SJCRH30 (cell line): ENCODE measurements at places on chromosomes 5 and 9.

- DNase-seq, result no peak
Observed at GRCh38 chr5:32461441-32462120, 17.0 kb upstream of the ZFR start.

DNA sequence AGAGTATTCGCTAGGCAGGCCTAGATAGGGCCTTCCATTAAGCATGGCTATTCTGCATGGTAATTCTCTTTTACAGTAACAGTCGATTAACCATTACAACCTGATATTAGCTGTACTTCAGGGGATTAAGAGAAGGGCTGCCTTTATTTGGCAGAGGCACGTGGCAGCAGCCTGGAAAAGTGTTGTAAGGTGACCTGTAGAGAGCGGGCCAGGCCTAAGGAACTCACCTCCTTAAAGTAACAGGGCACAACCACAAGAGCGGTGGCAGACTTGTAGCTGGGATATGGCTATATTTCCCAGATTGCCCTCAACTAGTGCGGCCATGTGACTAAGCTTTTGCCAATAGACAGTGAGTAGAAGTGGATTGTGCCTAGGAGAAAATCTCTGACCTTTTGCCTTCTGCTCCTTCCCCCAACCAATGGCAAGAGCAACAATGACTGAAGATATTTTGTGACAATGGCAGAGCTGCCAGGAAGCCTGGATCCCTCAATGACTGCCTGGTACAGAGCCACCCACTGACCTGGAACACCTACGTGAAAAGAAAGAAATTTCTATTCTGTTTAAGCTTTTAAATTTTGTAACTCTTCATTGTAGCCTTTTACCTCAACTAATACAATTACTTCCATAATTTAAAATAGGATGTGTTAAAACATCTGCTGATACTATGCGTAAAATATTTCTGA, 18.9 kb upstream of the ANKRD34B start:
- DNase-seq, result no peak

DNA sequence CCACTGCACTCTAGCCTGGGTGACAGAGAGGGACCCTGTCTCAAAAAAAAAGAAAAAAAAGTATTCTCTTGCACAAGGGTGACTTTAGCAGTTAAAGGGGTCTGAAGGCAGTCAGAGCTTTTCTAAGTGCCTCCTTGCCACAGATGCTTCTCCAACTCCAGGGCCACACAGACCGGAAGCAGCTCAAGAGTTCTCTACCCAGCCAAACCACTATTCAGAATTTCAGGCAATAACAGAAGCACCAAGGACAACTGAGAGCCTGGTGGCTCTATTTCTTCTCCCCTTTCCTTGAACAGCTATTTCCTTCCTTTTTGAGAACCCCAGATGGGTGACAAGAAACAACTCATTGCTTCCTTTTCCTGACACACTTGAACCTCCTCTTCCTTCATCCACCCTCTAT, 2.2 kb downstream of the FAM219A start:
- DNase-seq, result no peak

- DNase-seq, result no peak
Observed at GRCh38 chr9:14398473-14398872, 84.5 kb upstream of the NFIB start.

DNA sequence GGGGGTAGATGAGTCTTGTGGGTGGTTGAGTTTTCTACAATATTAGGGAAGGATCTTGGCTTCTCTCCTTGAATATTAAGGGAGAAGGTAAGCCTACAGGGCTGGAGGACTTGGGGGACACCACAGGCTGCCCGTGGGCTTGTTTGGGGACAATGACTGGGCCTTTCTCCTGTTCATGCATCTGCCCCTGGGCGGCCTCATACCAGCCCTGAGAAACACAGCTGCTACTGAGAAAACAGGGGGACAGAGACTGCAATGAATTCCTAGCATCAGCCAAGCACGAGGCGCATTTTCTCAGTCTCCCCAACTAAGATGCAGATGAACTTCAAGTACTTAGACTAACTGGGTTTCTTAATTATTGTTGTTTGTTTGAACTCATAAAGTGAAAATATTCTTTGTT, 24.6 kb downstream of the C5orf58 start:
- DNase-seq, result no peak

GRCh38 chr9:1910269-1910811, 104.8 kb upstream of the SMARCA2 start:
- DNase-seq, result no peak

- DNase-seq, result peak; percentile 53
Observed at GRCh38 chr5:139422307-139422893, 16.9 kb downstream of the DNAJC18 start.

- no peak for DNase-seq
Observed at GRCh38 chr5:96141749-96142148, 180.1 kb upstream of the ELL2 start.

DNA sequence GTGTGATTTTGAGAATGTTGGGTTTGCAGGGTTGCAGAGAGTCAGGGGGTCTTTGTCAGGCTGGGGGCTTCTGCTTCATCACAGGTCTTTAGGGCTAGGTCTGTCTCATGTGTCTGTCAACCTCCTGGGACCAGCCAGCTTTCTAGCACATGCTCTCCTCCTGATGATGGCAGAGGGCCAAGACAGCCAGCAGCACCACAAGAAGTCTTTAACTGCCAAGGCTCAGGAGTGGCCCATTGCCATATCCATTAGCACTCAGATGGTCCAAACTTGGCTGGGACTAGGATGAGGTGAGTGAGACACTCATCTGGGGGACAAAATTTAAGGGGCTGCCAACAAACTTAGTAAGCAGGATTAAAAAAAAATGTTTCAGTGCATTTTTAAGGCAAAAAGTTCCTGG, 384.2 kb upstream of the CDH10 start:
- peak; percentile 0 for DNase-seq

- DNase-seq, result no peak
Observed at GRCh38 chr5:13606051-13606450, 338.4 kb downstream of the DNAH5 start.

DNA sequence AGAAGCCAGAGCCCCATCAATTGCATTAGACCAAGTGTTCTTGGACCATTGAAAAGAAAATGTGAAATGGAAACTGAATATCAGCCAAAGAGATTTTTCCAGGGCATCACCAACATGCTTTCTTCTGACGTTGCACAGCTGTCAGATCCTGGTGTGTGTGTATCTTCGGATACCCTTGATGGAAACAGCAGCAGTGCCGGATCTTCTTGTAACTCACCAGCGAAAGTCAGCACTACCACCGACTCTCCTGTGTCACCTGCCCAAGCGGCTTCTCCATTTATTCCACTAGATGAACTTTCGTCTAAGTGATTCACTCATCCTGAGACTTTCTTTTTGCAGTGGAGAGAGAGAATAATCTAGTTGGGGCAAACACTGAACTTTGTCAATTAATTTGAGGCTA, 75.7 kb downstream of the PIP5K1B start:
- peak; percentile 30 for DNase-seq

GRCh38 chr5:142095035-142095434, 13.5 kb upstream of the NDFIP1 start:
- no peak for DNase-seq

DNA sequence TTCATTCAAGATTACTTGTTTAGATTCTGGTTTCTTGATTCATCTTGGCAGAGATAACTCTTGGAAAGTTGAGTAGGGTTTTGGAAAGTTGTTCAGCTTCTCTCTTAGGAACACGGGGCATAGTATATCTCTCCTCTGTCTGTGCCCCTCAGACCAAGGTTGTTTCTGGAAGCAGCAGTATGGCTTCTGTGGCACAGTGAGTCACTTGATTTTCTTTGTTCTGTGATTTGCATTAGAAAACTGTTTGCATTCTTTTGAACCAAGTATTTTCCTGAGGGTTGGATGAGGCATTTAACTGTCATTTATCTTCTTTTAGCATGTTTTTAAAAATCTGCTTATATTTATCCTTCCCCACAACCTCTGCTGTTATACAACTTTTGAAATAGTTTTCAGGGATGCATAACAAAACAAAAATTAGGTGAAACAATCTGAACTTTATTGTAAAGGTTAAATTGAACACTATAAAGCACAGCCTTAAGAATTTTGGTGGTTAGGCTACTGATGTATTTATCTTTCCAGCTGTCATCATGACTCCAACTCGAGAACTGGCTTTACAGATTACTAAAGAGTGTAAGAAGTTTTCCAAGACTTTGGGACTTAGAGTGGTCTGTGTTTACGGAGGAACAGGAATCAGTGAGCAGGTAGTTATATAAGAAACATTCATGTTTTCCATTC, 26.5 kb downstream of the DDX46 start:
- DNase-seq, result no peak

- DNase-seq, result peak; percentile 50
Observed at GRCh38 chr5:83077662-83078261, 415 bp downstream of the XRCC4 start.

DNA sequence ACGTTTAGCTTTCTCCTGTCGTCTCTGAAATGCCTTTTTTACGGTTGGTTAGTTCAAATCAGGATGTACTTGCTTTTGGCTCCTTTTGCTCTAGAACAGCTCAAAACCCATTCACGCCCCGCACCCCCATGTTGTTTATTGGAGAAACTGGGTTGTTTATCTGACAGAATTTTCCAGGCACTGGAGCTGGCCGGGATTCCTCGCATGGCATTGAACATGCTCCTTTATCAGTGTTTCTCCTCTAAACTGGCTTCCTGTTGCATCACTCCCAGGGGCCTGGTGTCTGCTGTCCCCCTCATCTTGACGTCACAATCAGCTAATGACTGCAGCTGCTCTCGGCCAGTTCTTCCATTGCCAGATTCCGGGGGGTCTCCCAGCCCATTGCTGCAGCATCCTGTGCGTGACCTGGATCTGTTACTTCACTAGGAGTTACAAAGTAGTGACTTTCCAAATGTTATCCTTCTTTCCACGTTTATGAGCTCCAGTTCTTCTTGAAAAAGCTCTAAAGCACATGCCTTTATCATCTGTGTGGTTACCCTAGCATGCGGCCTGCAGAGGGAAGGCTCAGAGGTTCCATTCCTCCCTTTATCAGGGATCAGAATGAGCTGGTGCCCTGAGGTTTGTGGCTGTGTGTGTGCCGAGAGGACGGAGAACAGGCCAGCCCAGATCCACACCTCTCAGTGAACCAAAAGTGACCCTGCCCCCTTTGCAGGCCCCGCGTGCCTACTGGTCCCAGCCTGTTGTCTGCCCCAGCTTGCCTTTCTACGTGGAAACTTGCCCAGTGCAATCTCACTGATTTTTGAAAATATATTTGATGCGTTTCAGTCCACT, 27.5 kb downstream of the FAM163B start:
- DNase-seq, result peak; percentile 64

DNA sequence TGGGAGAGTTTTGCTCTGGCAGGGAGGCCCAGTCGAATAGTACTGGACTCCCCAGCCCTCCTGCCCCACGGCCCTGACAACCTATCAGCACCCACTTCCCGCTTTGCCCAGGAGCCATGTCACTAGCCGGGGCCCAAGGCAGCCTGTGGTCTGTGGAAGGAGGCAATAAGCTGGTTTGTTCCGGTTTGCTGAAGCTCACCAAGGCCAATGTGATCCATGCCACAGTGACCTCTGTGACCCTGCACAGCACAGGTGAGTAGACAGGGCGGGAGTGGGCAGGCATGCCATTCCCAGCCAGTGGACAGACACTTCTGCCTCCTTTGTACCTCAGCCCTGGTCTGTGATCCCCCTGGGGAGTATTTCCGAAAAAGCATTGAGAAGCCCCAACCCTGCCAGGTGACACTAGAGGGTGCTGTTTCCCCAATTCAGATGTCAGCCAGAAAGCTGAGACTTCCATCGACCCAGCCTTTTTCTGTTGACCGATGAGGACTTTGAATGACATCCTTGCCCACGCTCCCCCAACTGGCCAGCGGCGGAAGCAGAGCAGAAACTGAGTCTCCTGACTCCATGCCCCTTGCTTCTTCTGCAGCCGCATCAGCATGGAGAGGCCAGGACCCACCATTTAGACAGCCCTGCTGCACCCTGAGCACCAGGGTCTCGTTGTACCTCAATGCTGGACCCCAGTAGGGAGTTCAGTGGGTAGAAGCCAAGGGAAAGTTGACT, 9.6 kb downstream of the PCYOX1L start:
- DNase-seq, result peak; percentile 87

DNA sequence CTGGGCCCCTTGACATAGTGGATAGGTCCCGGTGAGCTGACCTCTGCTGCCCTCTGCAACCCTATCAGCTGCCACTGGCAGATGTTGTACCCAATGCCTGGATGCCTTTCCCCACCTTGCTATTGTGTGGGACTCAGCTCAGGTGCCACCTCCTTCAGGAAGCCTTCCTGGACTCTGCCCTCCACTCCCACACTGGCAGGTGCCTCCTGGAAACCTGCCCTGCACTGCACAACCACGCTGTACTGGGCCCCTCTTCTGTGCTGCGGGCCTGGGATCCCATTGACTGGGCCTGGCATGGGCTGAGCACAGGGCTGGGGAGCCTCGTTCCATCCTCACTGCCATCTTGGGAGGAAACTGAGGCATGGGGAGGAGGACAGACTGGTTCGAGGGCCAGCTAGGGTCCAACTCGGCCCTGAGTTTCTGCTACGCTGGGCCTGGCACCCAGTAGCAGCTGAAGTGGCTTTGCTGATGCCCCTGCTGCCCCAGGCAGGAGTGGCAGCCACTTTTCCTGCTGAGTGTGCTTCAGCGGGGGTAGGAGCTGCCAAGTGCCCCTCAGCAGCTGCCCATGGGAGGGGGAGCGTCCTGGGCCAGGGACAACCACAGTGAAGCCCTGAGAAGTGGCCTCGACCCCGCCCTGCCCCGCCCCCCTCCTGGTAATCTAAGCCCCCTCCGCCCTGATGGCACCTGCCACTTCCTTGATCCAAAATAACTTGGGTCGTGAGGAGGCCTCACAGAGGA, 1.3 kb downstream of the AK1 start:
- DNase-seq, result no peak

DNA sequence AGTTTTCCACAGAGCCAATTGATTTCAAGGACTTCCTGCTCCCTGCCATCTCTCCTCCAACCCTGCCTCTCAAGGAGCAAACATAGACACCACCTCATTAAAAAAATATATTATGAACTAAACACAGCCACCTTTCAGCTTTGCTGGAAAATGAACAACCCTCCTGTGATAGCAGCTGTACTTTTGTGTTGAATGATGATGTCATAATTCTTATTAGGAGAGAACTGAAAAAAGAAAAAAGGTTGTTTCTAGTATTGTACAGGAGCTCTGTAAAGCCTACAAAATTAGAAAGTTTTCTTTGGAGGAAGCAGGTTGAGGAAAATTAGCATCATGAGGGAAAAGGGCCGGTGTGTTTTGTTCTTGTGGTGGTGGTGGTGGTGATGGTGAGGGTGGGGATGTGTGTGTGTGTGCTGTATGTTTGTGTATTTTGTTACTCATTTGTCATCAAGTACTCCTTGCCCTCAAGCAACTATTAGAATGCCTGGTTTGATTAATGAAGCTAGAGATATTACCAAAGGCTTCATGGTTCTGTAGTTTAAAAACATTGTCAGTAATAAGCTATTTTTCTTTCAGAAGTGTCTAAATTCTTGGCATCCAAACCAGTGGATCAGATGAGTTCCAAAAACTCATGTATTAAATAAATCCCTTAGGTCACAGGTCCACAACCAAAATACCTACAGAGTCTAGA, 405.9 kb downstream of the TLE4 start:
- no peak for DNase-seq

DNA sequence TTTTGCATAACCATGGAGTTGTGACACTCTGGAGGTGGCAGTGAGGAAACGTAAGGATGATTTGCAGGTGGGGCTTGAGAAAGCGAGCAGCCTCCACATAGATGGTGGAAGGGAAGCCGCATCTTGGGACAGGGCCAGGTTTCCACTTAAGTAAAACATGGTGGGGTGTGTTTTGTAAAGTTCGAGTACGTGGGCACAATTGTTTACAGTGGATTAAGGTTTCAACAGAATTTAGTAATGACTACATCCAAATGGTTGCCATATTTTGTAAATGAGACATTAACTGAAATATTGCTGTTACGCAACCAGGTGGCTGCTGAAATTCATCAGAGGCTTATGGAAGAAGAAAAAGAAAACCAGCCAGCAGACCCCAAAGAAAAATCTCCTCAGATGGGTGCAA, 85.4 kb upstream of the IL7R start:
- DNase-seq, result no peak

GRCh38 chr5:179191506-179192184, 131.5 kb downstream of the ZNF354C start:
- DNase-seq, result no peak
